ENCODE measurements at places on chromosomes 5 and 9.

DNA sequence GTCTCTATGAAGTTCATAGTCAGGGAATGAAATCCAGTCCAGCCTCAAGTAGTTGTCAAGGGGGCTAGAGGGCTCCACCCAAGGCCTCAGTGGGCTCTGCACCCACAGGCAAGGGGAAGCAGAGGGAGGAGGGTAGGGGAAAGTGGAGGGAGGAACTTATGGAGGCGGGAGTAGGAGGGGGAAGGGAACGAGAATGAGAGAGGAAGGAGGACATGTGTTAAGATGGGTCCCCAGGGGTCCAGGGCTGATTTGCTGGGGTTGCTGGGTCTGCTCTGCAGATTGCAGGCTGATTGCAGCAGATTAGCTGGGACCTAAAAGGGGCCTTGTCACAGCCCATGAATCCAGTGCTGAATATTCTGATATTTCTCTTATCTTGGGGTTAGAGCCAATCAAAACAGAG is 166.9 kb upstream of the IL12B start:
- no peak for DNase-seq

DNA sequence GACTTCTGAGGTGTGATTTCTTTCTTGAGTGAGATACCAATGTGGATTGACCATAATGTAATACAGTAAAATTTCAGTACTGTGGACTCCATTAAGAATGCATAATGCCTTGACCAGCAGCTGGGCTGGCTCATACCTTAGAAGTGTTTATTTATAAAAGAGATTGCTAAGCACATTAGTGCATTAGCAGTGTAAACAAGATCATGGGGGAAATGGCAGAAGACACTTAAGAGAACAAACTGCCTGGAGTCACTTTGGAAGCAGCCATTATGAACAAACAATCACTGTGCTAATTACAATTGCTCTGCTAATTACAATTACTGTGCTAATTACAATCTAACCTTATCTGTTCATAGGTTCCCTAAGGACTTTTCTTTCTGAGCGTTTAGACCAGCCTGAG is 104.2 kb downstream of the TRIM32 start:
- no peak for DNase-seq

DNA sequence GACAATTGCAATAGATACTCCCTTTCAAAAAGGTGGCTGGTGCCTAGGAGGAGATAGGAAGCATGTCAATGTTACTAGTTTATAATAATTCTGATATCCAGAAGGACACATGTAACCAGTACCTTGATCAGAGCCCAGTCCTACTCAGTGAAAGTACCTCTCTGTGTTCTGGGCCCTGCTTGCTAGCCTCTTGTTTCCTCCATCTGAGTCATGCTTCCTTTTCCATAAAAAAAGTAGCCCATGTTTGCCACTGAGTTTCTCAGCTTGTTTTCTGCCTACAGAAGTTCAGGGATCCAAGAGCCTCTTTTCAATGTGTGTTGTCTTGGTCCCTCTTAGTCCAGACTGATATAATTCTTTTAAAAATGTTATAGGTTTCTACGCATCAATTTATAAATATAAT is 149.0 kb downstream of the SSBP2 start:
- DNase-seq = no peak

DNA sequence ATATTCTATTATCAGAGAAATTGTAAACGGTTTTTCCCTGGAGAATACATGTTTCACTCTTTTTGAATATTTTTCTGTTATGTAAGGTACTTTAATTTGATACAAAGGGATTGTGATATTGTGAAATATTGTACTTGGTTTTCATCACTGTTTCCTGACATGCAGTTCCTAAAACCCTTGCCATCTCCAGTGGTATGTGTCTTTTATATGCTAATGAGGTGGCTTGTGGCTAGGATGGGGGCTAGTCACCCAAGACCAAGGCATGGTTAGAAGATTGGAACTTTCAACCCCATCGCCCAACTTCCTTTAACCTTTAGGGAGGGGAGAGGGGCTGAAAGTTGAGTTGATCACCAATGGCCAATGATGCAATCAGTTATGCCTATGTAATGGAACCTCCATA is 160.6 kb downstream of the TAF11L14 start:
- no peak for DNase-seq

DNA sequence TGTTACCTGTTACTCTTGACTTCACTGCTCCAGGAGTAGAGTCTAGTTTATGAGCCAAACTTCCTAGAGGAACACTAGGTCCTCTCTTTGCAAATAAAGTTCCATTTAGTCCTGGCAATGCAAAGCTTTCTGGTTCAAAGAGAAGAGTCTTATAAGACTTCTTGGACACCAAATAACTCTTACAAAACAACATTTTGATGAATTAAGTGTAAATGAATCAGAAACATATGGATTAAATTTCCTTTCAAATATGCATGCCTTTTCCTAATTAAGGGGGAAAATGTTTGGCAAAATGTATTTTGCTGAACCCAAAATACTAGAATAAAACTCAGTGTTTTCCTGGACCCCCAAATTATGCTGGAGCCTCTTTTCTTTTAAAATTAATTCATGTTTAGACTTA is 388.0 kb downstream of the FGF10 start:
- no peak for DNase-seq

- no peak for DNase-seq
Observed at GRCh38 chr5:92019376-92019990, 636.4 kb upstream of the ARRDC3 start.

- DNase-seq = no peak
Observed at GRCh38 chr5:66617991-66618768, 22.0 kb downstream of the MAST4 start.

DNA sequence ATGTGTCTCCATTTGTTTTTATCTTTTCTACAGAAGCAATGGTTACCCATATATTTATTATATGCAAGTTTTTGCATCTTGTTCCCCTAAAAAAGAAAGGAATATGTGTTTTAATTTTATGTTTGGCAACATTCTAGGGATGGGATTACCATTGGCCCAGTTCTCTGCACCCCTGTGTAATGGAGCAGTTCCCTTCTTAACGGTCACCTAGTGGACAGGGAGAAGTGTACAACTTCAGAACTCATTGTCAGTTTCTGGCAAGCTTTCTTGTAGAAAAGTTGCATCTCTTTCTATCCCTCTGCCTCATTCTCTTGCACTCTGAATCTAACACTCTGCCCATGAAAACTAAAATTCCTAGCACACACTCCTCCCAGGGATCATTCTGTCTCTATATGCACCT is 78.2 kb downstream of the DOCK8 start:
- no peak for DNase-seq

DNA sequence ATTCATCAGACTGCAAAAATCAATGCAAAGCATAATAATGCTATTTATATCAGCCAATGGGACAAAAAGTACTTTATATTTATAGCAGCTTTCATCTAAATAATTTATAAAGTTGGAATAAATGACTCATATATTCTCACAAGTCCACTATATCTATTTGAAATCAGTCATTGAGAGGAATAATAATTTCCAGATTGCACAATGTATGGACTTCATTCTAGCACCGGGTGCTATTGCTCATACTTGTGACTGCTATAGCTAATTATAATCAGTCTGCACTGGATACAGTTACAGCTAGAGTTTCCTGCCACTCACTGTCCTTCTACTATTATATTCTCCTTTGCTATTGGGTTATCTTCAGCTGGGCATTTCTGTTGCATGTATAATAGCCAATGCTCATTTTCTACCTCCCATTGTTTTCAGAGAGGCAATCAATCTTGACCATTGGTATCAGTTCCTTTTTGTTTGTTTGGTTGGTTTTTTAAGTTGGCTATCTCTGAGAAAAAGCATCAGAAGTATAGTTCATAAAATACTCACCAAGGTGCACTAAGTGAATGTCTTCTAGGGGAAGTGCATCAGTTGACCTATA is 1.9 kb downstream of the CDH18 start:
- DNase-seq = no peak

DNA sequence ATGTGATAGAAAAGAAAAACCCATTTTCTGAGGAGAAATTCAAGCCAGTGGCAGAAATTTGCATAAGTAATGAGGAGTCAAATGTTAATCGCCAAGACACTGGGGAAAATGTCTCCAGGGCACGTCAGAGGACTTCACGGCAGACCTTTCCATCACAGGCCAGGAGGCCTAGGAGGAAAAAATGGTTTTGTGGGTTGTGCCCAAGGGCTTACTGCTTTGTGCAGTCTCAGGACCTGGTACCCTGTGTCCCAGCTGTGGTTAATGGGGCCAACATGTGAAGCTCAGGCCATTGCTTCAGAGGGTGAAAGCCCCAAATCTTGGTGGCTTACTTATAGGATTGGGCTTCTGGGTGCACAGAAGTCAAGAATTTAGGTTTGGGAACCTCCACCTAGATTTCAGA is 54.8 kb upstream of the ADAMTS2 start:
- no peak for DNase-seq

GRCh38 chr9:129732946-129733631 is 19.8 kb downstream of the PTGES start:
- DNase-seq = no peak

- DNase-seq = no peak
Observed at GRCh38 chr5:1077491-1078020, 34.3 kb downstream of the SLC12A7 start.

DNA sequence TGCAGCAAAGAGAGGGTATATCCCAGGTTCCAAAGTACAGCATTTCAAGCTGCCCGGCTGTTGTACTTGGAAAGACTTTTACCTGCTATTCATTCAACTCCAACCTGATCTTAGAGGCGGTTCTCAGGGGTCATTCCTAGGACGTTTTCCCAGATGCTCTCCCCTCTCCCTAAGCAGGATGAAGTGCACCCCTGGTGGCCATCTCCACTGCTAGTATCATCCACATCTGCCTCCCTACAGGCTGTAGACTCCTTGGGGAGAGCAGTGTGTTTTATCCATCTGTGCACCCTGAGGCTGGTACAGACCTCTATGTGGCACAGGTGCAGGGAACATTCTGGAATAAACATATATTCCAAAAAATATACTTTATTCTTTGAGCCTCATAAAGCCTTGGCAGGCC is 56.8 kb downstream of the PTPN3 start:
- no peak for DNase-seq

DNA sequence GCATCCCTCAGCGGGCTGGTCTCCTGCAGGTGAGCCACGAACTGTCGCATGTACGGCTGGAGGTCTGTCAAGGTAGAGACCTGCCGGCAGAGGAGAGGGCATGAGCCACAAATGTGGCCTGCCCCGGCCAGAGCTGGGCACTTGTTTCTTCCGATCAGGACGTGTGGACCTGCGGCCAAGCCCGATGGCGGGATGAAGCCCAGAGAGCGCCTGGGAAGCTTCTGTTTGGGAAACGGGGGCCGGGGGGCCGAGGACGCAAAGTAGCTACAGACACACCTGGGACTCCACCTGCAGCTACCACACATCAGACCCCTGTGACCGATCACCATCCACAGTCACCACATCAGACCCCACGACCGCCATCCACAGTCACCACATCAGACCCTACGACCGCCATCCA is 22.7 kb downstream of the TERT start:
- DNase-seq = no peak

DNA sequence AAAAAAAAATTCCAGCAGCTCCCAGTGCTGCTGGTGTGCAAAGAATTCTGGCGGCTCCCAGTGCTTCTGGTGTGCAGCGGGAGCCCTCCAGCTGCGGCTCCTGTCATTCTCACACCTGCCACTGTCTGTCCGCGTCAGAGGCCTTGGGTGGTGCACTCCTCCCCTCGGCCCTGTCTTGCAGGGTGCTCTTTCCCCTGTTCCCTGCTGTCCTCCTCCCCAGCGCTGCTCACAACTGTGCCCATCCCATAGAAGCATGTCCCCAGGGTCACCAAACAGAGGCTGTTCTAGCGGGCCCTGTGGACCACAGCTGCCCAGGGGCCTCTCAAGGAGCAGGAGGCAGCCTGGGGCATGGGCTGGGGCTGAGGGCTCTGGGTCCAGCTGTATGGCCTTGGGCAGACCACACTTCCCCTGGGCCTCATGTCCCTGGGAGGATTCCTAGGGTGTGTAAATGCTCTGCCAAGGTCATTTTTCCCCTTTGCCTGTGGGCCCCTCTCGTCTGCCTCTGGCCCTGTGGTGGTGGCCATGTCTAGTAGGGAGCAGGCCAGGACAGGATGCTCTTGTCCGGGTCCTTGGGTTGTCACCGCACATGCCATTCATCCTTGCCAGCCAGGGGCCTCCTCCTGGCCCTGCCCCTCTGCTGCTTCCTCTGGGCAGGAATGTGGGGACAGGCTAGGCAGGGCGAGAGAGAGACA is 68.2 kb downstream of the PHF2 start:
- no peak for DNase-seq

- DNase-seq = no peak
Observed at GRCh38 chr9:746661-747434, 94.6 kb upstream of the DMRT1 start.

DNA sequence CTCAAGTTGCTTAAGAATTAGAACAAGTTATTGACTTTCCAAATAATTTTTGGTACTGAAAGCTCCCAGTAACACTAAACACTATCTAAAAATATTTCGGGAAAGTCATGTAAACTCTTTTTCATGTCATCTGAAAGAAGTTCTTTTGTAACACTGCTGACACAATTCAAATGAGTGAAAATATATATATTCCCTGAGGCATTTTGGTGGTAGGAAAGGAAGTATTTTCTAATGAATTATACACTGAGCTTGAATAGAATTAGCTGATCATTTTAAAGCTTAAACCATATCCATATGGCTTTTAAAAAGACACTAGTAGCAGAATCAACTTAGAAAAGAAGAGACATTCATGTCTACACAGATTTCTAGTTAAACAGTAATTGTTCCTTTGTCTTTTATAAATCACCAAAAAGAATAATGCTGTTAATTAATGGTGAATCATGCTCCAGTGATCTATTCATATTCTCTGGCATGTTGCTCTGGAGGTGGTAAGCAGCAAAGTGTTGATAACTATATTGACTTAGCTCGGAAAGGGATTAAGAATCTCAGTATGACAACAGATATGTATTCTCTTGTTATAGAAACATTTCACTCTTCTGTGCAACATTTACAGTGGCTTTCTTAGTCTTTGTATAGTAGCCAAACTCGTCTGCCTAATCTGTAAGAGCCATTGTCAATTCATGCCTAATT is 27.4 kb upstream of the RFX3 start:
- no peak for DNase-seq

GRCh38 chr9:92620845-92621244 is 49.1 kb downstream of the IPPK start:
- DNase-seq = no peak

DNA sequence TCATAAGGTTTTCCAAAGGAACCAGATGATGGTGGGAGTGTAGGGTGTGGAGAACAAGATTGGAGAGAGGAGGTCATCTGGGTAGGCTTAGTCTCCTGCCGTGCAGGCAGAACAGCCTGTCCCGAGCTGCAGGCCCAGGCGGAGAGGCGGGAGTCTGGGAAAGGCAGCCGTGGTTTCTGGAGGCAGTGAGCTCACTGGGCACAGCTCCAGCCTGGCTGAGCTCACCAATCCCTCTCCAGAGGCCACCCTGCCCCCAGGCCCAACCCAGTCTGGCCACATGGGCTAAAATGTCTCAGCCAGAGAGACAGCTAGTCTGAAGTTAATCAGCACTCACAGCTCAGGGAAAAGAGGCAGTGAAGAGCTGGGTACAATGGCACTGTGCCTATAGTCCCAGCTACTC is 12.3 kb downstream of the P4HA2 start:
- DNase-seq = peak; percentile 91
